ENCODE measurements at places on chromosomes 5 and 9.

DNA sequence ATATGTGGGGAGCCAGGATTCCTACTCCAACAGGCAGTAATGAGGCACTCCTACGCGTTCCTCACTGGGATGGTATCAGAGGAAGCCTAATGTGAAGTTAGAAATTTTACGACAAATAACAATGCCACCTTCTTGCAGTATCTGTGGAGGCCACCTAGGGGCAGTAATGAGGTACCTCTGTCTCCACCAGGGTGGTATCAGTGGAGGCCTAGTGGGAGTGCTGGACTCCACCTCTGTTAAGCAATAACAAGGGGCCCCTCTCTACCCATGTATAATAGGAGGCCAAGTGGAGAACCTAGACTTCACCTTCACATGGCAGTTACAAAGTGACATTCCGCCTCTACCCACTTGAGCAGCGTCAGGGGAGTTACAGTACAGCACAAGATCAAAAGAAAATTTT is 147.9 kb downstream of the PLPPR1 start:
- no peak for DNase-seq

- DNase-seq: peak; percentile 64
Observed at GRCh38 chr9:110911659-110912418, 126.4 kb downstream of the LPAR1 start.

DNA sequence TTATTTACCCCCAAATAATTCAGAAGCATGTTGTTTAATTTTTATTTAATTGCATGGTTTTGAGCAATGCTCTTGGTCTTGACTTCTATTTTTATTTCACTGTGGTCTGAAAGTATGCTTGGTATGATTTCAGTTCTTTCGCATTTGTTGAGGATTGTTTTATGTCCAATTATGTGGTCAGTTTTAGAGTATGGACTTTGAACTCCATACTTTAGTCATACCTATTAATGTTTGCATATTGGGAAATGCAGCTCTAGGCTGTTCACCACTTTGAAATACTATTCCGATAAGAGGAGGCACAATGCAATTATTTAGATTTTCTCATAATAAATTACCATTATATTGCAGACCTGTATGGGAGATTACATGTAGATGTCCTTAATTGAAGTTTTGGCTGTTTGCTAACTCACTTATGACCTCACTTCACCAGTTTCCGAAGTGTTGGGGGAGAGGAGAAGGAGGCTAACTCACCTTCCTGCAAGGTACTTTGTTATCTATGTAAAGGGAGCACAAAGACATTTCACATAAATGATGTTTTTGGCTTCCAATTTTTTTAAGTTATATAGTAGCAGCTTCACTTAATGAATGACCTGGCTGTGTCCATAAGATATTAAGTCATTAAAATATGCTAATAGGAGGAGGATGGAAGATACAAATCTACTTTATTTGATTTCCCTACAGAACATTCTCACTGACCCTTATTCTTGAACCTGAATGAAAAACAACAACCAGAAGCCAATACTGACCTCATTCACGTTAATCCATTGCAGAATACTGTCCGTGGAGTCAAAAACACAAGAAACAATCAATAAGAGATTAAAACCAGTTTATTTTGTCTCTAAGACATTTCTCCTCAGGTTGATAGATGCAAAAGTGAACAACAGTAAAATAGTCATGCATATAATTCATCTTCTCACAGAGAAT is 970.3 kb upstream of the ARRDC3 start:
- no peak for DNase-seq

DNA sequence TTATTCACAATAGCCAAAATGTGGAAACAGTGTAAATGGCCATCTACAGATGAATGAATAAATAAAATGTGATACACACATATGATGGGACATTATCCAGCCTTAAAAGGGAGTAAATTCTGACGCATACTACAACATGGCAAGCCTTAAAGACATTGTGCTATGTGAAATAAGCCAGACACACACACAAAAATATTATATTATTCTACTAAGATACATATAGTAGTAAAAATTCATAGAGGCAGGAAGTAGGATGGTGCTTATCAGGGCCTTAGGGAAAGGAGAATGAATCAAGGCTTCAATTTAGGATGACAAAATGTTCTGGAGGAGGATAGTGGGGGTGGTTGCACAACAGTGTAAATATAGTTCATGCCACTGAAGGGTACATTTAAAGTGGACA is 346.7 kb upstream of the SMARCA2 start:
- no peak for DNase-seq

DNA sequence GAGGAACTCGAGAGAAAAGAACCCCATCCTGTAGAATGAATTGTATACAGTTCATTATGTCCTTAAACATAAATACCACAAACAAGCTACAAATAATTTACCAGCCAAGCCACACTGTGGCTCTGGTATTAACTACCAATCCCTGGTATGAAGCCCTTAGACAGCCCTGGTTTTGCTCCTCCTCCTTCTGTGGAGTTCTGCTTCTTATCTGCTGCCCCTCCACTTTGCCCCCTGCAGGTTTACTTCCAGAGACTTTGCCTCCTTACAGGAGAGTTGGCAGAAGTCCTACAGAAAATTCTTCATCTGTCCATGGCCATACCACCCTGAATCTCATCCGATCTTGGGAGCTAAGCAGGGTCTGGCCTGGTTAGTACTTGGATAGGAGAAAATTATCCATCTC is 219.8 kb downstream of the ACTL7B start:
- DNase-seq: no peak

- no peak for DNase-seq
Observed at GRCh38 chr5:1555808-1556731, 32.3 kb upstream of the LPCAT1 start.

- no peak for DNase-seq
Observed at GRCh38 chr5:171379961-171380360, 7.7 kb upstream of the NPM1 start.

DNA sequence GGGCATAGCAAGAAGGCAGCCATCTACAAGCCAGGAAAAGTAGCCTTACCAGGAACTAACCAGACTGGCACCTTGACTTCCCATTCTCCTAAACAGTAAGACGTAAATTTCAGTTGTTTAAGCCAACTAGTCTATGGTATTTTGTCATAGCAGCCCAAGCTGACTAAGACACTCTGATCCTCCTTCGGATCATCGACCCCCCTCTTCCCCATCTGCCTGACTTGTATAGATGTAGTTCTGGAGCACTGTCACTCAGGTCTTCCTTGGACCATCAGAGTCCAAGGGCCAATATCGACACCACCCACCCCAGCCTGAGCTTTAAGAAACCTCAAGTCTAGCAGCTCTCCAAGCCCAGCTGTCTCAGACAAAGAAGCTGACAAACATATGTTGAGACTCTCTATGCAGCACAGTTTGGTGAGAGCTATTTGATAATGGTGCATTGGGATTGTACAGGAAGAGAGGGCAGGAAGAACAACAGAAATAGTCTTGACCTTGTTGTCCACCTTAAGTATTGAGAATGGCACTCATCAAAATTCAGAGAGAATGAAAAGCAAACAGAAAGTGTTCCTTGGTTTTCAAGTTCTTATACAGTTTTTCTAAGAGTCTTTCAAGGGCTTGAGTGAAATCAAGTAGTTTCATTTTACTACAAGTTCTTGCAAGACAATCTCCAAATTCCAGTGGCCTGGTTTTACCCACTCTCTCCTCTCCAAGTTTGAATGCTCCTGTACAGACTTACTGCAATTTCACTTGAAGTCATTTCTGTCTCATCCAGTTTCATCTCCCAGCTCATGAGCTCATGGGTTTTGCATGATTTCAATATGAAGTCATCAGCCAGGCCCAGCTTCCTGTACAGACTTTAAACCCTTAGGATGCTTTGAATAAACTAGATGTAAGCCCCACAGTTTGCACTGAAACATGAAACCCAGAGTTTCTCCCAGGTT is 122.3 kb upstream of the RAI14 start:
- peak; percentile 76 for DNase-seq

DNA sequence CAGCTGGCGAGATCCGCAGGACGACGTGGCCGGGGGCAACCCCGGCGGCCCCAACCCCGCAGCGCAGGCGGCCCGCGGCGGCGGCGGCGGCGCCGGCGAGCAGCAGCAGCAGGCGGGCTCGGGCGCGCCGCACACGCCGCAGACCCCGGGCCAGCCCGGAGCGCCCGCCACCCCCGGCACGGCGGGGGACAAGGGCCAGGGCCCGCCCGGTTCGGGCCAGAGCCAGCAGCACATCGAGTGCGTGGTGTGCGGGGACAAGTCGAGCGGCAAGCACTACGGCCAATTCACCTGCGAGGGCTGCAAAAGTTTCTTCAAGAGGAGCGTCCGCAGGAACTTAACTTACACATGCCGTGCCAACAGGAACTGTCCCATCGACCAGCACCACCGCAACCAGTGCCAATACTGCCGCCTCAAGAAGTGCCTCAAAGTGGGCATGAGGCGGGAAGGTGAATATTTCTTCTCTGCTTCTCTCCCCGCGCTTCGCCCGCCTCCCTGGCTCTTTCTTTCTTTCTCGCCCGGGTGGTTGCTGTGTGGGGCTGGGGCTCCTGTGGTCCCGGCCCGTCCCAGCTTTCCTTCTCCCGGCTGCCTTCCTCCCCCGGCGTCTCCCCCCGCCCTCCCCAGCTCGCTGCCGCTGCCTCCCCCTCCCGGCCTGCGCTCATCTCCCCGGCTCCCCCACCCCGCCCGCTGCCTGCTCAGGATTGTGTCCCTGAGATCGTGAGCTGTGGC is 2.2 kb downstream of the NR2F1 start:
- DNase-seq: no peak

DNA sequence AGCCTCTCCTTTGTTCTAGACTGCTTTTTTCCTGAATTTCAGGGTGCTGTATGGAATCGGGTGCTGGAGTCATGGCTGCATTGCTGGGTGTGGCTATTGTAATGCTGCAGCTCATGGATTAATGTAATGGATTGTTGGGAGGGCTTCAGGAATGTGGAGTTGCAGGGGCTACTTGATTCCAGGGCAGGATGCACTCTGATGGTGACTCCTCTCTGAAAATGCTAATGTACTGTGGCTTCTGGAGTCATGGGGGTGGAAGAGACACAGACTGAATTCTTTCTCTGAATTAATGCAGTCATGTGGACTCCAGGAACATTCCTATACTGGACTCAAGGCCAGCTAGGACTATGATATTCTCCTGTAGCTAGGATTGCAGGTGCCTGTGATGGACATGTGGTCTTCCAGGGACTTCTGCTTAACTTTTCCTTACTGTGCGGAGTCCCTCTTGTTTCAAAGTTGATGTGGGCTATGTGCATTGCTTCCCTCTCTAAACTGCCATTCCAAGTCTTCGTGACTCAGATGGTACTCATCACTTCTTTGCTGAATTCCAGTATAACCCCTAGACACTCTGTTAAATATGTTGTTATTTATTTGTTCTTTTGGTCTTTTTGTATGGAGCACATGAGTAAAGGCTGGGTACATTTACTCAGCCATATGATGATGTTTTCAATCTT is 396.2 kb downstream of the KCTD16 start:
- DNase-seq: no peak

- DNase-seq: no peak
Observed at GRCh38 chr9:110864011-110864410, 174.3 kb downstream of the LPAR1 start.

DNA sequence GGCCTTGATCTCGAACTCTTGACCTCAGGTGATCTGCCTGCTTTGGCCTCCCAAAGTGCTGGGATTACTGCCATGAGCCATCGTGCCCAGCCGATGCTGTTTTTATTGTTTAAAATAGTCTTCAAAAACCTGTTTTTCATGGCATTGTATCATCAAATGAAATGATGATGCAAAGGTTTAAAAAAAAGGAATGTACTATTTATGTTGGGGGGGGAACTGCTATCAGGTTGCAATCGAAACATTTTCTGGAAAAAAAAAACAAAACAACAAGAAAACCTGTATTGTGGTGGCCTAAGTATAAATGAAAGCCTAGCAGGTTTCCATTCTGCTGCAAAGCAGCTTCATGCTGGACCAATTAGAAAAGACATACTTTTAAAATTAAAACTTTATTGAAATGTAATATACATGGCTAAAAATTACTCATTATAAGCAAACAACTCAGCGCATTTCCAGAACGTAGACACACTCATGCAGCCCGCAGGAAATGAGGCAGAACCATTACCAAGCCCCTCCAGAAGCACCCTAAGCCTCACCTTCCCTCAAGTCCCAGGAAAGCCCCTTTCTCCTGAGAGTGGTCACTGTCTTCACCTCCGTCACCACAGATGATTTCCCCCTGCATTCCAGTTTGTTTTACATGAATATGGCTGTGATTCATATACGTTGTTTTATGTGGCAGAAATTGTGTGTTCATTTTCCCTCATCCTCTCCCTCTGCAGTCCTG is 19.0 kb downstream of the GPR107 start:
- DNase-seq: peak; percentile 17

DNA sequence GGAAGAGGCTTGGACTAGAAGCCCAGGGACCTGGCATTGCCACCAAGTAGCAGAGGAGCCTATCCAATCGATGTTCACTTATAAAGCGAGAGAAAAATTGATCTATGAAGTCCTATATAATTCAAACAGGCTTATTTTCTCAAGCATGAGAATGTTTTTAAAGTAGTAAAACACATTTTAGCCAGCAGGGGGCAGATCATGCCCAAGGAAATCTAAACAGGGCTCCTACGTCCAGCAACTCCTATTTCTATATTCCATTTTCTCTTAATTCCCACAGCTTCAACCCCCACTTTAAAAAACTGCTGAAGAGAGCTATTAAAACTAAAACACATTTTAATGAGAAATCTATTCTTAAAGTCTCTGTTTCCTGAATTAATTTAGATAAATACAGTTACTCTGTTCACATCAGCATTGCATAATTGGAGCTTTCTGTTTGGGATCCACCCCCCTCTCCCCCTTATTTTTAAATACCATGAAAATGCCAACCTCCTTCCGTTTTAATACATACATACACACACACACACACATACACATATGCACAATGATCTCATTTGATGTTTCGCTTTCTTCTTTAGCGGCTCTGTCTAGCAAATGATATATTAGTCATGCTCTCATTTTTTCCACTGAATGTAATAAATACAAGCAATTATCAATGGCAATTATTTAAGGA is 144.9 kb downstream of the MYO10 start:
- no peak for DNase-seq

DNA sequence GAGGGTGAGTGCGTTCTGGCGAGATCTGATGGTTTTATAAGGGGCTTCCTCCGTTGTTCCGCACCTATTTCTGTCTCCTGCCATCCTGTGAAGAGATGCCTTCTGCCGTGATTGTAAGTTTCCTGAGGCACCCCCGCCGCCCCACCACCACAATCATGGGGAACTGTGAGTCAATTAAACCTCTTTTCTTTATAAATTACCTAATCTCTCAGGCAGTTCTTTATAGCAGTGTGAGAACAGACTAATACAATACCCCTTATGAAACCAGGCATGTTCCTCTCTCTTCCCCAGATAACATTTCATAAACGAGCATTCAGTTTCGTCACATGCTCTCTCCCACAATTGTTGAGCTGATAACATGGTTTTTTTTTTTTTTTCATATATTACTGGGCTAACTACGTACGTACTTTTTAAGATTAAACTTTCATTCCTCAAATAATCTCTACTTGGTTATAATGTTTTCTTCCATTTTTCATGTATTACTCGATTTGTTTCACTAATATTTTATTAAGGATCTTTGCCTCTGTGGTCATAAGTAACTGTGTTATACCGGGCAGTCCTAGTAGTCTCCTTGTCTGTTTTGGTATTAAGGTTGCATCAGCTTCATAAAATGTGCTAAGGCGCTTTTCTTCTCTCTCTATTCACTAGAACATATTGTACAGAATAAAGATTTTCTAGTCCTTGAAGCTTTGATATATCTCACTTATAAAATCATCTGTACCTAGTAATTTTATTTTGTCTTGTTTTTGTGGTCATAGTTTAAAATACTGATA is 64.9 kb upstream of the MVB12B start:
- DNase-seq: no peak

All from fibroblast of skin of left quadriceps (primary cell).